ENCODE measurements at places on chromosomes 3 and 15.

- no peak for DNase-seq
These were observed 13.4 kb upstream of the LEKR1 start for GRCh38 chr3:156812521-156813335.

DNA sequence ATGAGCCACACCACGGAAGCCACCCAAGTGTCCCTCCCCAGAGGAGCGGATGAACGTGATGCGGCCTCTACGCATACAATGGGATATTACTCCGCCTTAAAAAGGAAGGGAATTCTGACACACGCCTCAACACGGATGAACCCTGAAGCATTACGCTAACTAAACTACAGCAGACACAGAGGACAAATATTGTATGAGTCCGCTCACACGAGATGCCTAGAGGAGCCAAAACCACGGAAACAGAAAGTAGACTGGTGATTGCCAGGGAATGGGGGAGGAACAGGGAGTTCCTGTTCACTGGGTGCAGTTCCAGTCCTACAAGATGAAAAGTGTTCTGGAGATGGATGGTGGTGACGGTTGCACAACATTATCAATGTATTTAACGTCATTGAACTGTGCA, 32.7 kb downstream of the SRGAP3 start:
- DNase-seq, result no peak

GRCh38 chr3:138469874-138470273, 35.5 kb downstream of the ESYT3 start:
- no peak for DNase-seq

DNA sequence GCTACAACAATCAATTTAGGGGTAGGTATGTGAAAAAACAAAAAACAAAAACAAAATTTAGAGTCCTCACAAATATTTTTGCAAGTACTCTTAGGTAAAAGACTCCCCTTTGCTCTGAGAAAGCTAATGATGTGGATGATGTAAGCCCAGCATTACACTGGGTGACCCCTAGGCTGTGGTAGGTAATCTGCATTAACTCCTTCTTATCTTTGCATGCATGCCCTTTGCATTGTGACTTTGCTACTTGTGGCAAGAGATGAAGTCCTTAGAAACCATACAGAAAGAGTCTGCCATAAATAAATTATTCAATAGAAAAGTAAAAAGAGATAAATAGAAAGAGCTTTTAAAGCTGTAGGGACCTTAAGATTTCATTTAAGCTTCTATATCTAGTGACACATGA, 159.7 kb upstream of the MBNL1 start:
- DNase-seq, result no peak

DNA sequence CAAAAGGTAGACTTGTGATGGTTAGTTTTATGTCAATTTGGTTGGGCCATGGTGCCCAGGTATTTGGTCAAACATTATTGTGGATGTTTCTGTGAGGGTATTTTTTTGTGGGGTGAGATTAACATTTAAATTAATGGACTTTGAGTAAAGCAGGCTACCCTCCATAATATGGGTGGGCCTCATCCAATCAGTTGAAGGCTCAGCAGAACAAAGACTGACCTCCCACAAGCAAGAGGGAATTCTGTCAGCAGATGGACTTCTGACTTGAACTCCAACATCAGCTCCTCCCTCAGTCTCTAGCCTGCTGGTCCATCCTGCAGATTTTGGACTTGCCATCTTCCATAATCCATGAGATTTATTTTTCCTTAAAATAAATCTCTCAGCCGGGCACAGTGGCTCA, 55.6 kb upstream of the BNC1 start:
- no peak for DNase-seq

Measured in stimulated activated CD4-positive, alpha-beta T cell treated with anti-CD3 and anti-CD28 coated beads, Interleukin-4, amount 100 ng/mL, for 24 hours (primary cell).